ENCODE measurements at places on chromosomes 3 and 15.

DNA sequence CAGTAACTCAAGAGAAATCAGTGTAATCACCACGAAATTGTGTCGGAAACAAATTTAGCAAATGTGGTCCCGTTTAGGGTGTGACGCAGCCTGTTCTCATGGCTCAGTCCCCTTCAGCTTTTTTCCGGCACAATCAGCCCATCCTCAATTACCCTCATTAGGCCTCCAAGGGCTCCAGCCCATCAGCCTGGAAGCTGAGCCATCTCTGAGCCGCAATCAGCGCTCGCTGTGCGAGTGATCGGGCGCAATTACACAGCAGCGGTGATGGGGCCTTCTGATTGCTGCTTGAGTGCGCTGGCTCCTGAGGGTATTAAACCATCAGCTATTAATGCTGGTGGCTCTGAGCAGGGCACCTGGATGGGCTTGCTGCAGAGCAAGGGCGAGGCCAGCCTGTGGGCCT lies 55.6 kb downstream of the PLXNA1 start:
- DNase-seq, result no peak

DNA sequence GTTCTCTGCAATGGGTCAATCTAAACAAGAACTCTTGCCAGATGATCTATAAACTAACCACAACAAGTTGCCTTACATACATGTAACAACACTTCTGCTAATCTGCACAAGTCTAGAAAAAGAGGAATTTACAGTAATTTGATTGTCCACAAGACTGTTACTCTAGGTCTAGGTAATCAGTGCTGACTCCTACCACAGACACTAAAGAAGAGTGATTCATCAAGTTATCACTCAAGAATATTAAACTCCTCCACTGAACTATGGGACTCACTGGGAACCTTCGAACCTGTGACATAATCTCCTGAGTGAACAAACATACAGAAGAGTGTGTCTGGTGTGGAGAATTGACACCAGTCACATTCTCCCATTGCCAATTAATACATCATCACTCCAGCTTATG lies 138.3 kb downstream of the ANXA2 start:
- DNase-seq, result no peak

GRCh38 chr15:68679961-68680371 lies 101.2 kb downstream of the CORO2B start:
- peak; percentile 64 for DNase-seq

DNA sequence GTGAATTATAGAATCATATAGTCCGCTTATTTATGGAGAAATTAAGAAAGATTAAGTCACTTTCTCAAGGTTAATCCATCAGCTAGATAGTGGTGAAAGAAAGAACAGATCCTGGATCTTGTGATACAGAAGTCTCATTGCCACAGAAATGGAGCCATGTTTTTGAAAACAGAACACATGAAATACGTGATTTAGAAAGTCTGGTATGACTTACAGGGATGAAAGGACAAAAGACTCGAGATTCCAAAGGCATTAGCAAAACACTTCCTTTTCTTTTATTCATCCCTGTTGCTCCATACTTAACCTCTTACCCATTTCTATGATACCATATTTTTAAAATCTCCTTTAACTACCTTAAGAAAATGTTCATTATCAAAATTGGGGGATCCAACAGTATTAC lies 40.0 kb upstream of the TEX9 start:
- DNase-seq, result no peak
